Mammary microvascular endothelial cell (primary cell): ENCODE measurements at places on chromosomes 11 and 22. TPM values are rescaled to one million over a fixed set of nuclear protein-coding genes. Genes with fewer than 3 reads are reported as not detected.

DTX4 gene
- 0.40 and 1.1 TPM in 2 replicates for total RNA-seq

FGF4 gene
- total RNA-seq, result not detected in 2 replicates

OR52H1 gene
- total RNA-seq, result not detected in 2 replicates

RCOR2 gene
- 0.07 TPM in 1 of 2 replicates, not detected in the other for total RNA-seq

CARS1 gene
- 40.9 and 44.1 TPM in 2 replicates for total RNA-seq

SPON1 gene
- 0.13 TPM in 1 of 2 replicates, not detected in the other for total RNA-seq

UPK2 gene
- not detected in 2 replicates for total RNA-seq

TRIM51 gene
- not detected in 2 replicates for total RNA-seq

TMEM132A gene
- total RNA-seq, result 127 and 130 TPM in 2 replicates

OR5L2 gene
- not detected in 2 replicates for total RNA-seq

IGSF9B gene
- total RNA-seq, result 0.67 TPM in 1 of 2 replicates, not detected in the other

PDE2A gene
- 105 and 112 TPM in 2 replicates for total RNA-seq

NOX4 gene
- 18.7 and 31.4 TPM in 2 replicates for total RNA-seq

OR5AK2 gene
- total RNA-seq, result not detected in 2 replicates

PKDREJ gene
- 0.05 TPM in 1 of 2 replicates, not detected in the other for total RNA-seq
